ENCODE measurements at places on chromosomes 3 and 15.

- no peak for DNase-seq
These were observed 45.2 kb downstream of the ZNF385D start for GRCh38 chr3:21705769-21706168.

DNA sequence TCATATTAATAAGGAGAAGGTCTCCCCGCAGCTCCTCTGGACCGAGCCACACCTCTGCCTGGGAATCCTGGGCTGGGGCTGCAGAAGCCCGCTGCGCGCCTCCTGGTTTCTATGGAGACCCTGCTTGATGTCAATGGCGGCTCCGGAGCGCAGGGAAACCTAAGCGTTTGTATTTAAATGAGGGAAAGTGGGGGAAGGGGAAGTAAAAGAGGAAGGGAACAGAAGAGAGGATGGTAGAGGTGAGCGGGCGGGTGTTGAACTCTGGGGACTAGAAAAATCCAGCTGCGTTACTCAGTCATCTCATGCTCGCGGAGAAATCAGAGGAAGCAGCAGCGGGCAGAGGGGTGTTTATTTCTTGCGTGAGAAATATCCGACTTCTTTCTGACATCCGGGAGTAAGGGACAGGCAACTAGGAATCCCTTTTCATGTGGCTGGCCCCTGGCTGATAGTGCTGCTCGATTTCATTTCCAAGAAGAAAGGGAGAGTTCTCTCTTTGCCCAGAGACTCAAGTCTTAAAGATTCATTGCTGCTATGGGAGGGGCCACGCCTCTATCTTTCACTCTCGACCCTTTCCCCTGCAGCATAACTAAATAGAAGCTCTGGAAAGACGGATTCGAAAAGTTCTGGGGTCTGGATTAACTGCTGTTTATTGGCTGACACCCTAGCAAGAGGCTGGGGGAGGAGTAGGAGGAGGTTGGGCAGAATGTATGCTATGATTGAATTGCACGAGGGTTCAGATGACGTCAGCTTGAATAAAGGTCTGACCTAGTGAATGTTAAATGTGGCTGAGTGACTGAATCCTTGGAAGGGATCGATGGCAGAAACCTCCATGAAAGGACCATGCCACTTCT is 110.5 kb upstream of the GAP43 start:
- DNase-seq = no peak

DNA sequence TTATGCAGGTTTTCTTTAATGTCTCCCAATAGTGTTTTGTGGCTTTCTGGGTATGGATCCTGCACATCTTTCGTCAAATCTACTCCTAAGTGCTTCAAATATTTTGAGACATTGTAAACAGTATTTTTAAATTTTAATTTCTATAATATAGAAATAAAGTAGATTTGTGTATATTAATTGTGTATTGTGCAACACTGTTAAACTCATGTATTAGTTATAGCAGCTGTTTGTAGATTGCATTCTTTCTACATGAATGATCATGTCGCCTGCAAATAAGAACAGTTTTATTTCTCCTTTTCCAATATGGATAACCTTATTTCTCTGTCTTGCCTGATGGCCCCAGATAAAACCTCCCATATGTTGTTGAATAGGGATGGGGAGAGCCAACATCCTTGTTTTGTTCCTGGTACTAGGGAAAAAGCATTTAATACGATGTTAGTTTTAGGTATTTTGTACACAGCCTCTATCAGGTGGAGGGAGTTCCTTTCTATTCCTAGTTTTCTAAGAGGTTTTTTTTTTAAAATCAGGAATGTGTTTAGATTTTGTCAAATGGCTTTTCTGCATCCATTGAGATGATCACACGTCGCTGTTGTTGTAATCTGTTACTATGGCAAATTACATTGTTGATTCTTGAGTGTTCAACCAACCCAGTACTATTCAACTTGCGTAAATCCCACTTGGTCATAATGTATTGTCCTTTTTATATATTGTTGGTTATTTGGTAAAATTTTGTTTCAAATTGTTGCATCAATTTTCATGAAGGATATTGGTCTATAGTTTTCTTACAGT is 71.1 kb upstream of the DGKG start:
- DNase-seq = no peak

- no peak for DNase-seq
These were observed 192.4 kb downstream of the CDIN1 start for GRCh38 chr15:36771826-36772225.

- DNase-seq = no peak
These were observed 1.5 kb downstream of the FSTL1 start for GRCh38 chr3:120449251-120449650.

DNA sequence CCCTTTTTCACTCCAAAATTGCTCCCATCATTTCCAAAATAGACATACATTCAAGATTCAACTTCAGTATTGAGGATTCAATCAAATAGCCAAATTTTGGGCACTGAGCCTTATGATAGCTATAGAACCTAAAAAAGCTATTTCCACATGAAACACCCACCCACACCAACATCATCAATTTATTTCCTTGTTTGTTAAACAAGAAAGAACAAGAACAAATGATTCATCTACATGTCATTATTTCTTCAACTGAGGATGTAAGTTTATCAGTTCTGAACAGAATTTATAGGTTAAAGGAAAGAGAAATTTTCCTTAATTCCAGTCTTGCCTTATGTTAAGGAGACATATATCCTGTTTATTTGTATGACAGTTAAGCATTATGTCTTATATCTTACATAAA is 32.2 kb downstream of the DPPA2 start:
- no peak for DNase-seq

DNA sequence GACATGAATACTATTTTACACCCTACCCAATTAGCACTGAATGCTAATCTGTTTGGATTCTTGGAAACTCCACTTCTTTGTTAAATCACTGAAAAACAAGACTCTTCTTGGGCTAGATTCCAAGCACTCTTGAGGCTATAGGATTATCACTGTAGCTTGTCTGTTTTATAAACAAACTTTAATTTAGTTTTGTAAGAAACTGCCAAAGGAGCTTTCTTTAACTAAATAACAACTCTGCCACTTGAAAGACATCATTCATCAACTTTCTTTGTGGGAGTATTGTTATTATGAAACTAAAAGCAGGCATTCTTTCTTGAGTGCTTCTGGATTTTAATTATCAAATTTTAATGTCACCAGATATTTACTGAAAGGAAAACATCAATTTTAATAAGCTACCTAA is 24.1 kb downstream of the CBLB start:
- DNase-seq = no peak

DNA sequence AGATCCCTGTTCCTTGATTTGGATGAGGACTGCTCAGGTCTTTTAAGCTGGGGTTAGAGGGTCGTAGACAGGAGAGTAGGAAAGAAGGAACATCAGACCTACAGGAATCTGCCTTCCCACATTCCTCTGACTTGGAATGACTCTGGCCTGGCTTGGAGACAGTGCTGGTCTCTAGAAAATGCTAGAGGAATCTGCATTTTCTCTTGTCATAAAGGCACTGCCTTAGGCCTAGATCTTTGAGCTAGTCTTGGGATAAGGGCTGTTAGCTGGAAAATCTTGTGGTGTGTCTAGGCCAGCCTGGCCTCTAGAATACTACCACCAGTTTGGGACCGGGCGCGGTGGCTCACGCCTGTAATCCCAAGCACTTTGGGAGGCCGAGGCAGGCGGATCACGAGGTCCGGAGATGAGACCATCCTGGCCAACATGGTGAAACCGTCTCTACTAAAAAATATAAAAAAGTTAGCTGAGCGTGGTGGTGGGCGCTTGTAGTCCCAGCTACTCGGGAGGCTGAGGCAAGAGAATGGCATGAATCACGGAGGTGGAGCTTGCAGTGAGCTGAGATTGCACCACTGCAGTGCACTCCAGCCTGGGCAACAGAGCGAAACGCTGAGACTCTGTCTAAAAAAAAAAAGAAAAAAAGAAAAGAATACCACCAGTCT is 17.3 kb upstream of the BSN start:
- no peak for DNase-seq

GRCh38 chr15:85361323-85361722 is 19.1 kb upstream of the AKAP13 start:
- no peak for DNase-seq

DNA sequence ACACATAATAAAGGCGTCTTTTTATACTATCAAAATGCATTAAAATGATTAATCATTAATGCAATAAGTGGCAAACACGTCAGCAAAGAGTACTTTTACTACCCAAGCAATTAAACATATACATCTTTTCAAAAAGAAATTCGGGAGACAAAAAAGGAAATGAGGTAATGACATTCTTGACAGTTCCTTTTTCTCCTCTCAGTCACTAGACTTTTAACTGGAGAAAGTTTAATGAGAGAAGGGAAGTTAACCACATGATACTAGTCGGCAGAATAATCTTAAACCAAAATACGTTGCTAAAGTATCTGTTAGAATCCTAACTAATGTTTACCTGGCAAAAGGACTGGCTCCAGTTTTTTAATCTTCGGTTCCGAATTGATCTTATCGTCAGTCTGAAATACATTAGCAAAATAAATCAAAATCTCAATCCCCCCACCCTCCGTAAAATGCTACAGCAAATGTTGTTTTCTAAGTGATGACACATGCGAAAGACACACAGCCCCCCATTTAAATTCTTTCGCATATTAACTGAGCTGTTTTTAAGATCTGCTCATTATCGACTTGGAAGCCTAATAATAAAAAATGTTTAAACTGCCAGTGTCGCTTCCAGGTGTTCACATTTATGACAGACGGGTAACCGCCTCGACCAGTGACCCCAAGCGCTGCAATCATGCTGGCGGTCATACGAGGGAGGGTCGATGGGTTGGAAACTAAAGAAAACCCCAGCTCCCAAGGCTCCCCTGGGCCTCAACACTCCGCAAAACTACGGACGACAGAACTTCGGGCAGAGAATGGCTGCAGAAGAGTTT is 778 bp downstream of the MTMR10 start:
- no peak for DNase-seq

DNA sequence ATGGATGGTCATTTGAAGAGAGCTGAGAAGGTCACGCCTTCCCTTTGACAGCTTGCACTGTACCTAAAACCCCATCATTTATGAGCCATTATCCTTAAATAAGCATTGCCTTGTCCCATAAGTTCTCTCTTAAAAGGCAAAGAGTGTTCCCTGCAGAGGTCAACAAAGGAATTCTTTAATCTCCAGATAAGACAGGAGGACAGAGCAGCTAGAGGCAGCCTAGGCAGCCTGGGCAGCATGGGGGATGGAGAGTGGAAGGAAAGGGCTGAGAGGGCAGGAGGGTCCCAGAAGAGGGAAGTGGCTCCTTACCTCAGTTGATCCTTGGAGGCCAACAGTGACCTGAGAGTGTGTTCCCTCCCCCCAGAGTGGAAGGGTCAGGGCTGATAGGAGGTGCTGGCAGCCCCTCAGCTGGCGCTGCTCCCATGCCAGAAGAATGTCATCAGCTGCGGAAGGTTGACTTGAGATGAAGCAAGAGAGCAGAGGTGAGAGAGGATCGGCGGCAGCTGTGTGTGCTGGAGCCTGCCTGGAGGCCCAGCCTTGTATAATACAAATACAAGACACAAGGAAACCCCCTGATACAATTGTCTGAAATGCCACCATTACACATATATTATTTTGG is 12.8 kb downstream of the KBTBD13 start:
- DNase-seq = no peak

- DNase-seq = no peak
These were observed 85.7 kb upstream of the PRR20G start for GRCh38 chr3:127373441-127374085.

DNA sequence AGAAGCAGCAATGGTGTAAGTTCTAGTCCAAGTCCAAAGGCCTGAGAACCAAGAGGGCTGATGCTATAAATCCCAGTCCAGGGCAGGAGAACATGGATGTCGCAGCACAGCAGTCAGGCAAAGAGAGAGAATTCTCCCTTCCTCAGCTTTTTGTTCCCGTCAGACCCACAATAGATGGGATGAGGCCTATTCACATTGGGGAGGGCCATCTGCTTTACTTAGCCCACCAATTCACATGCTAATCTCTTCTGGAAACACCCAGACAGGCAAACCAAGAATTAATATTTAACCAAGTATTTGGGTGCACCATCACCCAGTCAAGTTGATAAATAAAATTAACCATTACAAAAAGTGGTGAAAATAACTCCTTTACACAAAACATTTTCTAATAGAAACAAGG is 511.7 kb upstream of the UBE2E2 start:
- DNase-seq = no peak

GRCh38 chr3:5191555-5192304 is 4.2 kb downstream of the EDEM1 start:
- DNase-seq = no peak

DNA sequence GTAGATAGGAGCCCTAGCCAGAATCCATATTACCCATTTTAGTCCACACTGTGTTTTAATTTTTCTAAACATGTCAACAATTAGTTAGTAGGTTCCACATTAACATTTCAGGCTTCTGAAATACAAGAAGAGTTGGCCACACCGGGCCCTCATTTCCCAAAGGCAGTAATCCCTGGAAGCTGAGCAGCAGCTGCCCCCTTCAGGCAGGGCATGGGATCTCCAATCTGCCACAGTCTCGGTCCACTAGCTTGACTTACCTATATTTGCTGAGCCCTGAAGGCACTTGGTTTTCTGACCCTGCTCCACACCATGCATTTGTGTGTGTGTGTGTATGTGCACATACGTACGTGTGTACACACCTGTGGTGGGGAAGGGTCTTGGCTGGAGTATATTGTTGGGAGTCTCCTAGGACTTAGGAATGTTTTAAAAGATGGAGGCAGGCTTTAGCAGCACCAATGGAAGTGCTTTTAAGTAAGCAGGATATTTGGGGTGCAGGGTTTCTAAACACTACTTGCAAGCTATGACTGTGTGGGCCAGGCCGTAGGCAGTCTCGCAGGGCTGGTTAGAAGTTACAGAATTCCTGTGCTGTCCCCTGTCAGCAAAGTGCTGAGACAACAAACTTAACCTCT is 71.2 kb upstream of the SOX14 start:
- no peak for DNase-seq

GRCh38 chr15:69025320-69025719 is 10.8 kb downstream of the NOX5 start:
- DNase-seq = no peak

DNA sequence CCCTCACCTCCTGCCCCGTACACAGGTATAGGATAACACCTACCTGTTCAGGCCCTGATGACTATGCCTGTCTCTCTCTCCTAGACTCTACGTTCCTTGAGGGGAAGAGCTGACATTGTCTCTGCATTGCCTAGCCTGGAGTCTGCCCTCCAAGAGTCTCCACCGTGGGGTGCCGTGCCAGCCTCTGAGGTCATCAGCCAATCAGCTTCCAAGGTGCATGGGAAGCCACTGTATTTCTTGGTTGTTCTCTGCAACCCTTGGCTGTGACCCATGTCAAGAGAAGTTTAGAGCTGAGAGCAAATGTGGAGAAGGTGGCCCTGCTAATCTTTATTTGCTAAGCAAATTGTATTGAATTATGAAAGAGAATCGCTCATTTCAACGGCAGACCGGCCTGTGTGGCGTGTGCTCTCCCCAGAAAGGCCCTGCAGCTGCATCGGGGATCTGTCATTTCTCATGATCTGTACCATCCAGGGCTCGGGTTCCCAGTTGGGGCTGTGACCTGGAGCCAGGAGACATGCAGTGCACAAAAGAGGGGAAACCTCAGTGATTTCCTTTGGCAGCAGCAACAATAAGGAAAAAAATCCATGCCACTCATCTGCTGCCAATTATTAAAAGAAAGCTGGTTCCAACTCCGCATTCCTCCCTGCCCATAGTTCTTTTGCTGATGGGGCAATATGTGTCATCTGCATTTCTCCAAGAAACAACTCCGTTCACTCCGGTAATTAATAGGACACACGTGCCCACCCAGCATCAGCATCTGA is 182.2 kb downstream of the MEGF11 start:
- no peak for DNase-seq

Measured in activated naive CD4-positive, alpha-beta T cell (primary cell).